IPS-NIHi11 (cell line): ENCODE measurements at places on chromosomes 3 and 15.

DNA sequence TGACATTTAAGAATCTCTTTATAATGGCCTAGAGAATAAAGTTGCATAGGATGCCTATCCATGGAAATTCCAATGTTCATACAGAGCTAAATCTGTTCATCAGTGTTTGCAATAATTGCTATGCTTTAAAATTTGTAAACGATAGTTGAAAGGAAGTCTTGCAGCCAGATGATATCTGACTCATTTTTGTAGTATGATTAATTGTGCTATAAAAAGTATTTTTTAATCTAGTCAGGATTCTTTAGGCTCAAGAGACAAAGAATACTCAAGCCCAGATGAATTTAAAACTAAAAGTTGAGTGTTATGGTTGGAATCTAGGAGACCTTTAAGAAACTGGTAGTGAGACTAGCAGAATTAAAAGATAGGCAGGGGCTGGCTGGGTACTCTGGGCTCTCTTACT is 50.5 kb downstream of the SUCNR1 start:
- no peak for DNase-seq

- DNase-seq = no peak
Observed at GRCh38 chr3:191094057-191094845, 104.8 kb upstream of the OSTN start.

DNA sequence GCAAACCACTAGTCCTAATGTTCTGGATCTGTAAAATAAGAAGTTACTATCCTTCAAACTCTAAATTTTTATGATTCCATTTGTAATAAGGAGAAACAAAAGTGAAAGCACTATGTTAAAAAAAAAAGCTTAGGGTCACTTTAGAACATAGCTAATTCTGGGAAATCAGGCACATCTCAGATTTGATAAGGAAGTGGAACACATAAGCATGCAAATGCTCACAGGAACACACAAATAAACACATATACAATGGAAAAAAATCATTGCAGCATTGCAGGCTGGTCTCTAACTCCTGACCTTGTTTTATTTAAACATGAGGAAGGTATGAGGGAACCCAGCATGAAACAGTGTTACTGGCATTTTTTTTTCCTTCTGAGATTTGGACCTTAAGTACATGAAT is 63.2 kb upstream of the TNFSF10 start:
- no peak for DNase-seq

DNA sequence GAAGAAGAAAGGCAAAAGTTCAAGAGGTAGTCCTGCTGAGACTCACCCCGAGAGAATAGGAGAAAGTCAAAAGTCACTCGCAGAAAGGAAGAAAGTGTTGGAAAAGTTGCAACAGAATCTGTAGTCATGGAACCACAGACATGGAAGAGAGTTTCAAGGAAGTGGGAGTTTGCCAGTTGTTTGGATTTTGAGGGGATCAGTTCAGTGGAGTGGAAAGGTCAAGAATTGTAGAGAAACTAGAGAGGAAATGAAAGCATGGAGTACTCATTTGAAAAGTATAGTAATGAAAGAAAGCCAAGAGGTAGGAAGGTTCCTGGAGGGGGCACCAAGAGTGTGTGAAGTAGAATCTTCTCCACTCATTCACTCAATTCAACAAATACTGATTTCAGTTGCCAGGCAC is 34.7 kb downstream of the SPTSSB start:
- DNase-seq = no peak

GRCh38 chr15:39139431-39140059 is 441.3 kb upstream of the THBS1 start:
- DNase-seq = no peak

DNA sequence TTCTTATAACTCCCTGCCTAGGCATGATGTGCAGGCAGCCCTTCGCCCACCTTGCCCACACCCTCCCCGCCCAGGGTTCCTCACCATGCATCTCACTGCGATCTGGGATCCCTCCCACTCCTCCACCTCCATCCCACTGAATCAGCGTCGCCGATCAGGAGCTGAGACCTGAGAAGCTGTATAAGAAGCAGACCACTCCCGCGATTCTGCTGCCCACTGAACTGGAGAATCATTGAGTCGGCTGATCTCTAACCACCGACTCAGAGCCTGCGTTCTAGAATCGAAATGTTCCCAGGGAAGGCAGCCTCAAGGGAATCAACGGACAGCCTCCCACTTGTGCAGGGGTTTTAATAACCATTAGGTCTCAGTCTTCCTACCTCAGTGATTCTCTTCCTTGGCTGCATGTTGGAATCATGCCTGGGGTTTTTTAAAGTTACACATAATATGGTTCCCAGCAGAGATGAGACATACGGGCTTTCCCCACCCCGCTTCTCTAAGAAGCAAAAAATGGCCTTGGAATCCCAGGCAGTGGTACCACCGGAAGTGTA is 60.2 kb downstream of the TMEM44 start:
- DNase-seq = no peak

DNA sequence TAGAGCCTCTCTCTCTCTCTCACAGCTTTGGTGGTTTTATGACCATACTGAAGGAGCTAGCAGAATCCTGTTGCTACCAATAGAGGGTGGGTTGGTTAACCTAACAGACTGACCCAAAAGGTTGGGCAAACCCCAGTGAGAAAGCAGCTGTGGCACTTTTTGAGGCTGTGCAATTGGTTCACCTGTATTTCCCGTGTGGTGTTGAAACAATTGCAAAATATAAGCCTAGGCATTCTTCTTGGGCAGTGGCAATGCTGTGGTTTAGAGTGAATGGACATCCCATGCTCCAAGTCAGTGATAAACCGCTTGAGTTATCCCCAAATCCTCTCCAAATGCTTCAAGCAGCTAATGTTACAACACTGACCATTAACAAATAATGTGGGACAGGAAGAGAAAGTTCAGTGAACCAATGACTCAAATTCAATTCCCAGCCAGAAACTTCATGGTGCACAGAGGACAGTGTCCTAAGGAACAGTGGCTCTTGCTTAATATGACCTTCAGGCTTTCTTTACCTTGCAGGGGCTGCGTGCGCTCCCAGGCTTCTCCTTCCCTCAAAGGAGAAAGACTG is 261.9 kb upstream of the ICE2 start:
- DNase-seq = no peak

GRCh38 chr3:52190294-52191074 is 7.5 kb upstream of the ALAS1 start:
- DNase-seq = no peak

- no peak for DNase-seq
Observed at GRCh38 chr3:32440611-32441350, 49.1 kb downstream of the CMTM7 start.

DNA sequence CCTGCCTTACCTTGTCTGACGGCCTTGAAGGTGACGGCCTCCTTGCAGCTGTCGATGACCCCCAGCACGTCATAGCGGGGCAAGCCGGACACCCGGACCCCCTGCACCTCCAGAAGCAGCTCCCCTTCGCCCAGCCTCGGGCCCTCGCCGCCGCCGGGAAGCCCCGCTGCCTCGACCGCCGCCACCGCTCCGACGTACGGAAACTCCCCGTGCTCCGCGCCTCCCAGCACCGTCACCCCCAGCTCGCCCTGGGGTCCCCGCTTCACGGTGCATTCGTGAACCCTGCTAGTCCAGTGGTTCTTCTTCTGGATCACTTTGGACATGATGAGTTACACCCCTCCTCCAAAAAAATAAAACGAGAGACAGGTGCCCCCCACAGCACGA is 740 bp downstream of the MAGI1 start:
- DNase-seq = no peak

DNA sequence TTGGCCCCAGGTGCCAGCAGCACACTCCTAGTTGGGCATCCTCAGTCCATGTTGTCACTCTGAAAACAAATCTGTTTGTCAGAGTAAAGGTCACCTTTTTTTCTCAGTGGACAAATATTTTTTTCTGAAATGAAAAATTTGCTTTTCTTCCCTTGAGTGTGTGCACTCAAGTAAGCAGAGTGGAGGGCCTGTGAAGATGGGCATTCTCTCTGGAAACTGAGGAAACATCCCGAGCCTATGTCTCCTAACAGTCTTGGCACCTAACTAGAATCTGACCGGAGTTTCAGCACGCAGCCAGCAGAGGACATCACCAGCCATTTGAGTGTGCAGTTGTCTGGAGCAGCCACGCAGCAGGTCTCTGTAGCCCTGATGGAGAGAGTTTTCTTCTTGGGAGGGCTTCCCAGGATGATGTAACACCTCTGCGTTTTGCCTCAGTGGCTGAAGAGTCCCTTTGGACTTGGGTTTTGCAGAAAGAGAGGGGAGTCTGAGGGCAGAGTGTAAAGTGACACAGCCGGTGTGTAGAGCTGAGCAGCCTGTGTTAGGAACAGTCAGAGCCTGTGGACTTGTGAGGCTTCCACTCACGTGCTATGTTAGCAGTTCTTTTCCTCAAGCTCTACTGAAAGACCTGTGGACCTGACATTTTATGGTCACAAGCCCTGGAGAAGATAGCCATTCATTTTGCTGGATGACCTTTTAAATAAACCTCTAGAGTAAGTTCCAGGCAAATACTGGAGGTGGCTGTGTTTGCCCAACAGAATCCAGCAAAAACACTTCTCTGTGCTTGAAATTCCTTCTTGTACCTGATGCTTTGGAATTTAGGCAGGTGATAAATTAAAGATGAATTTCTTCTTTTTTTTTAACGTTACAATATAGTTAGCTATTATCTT is 51.6 kb downstream of the ABHD2 start:
- no peak for DNase-seq

DNA sequence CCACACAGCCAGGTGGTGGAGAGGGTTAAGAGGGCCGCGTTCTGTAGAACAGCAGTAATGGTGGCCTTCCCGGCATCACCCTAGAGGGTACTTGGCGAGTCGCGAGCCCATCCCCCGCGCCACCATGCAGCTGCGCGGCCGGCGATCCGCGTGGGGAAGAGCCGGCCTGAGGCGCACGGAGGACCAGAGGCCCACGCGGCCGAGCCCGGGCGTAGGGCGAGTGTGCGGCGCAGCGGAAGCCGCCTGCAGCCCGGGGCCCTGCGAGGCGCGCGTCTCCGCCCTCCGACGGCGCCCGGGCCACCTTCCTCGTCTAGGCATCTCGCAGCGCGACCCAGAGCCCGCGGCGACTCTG is 423 bp downstream of the TKT start:
- no peak for DNase-seq

GRCh38 chr3:157335233-157336076 is 101.2 kb upstream of the PTX3 start:
- DNase-seq = peak; percentile 66

- DNase-seq = peak; percentile 9
Observed at GRCh38 chr3:124429129-124429815, 301.0 kb upstream of the UMPS start.

- no peak for DNase-seq
Observed at GRCh38 chr15:29105151-29105854, 164.3 kb downstream of the NSMCE3 start.

DNA sequence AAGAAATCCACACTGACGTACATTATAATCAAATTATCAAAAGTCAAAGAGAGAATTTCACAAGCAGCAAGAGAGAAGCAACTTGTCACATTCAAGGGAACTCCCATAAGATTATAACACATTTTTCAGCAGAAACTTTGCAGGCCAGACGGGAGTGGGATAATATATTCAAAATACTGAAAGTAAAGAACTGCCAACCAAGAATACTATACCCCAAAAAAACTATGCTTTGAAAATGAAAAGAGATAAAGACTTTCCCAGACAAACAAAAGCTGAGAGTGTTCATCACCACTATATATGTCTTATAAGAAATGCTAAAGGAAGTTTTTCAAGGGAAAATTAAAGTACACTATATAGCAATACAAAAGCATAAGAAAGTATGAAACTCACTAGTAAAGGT is 91.5 kb upstream of the PPP2R3A start:
- DNase-seq = no peak

DNA sequence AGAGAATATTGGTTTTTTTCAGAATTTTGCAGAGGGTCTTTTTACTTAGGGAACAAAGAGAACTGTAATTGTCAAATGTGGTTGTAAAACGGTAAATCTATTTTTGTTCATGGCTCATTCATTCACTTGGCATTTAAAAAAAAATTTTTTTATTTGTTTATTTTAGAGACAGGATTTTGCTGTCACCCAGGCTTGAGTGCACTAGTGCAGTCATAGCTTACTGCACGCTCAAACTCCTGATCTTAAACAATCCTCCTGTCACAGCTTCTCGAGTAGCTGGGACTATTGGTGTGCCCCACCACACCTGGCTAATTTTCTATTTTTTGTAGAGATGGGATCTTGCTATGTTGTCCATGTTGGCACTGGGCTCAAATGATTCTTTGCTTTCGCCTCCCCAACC is 301.8 kb downstream of the LPP start:
- no peak for DNase-seq

DNA sequence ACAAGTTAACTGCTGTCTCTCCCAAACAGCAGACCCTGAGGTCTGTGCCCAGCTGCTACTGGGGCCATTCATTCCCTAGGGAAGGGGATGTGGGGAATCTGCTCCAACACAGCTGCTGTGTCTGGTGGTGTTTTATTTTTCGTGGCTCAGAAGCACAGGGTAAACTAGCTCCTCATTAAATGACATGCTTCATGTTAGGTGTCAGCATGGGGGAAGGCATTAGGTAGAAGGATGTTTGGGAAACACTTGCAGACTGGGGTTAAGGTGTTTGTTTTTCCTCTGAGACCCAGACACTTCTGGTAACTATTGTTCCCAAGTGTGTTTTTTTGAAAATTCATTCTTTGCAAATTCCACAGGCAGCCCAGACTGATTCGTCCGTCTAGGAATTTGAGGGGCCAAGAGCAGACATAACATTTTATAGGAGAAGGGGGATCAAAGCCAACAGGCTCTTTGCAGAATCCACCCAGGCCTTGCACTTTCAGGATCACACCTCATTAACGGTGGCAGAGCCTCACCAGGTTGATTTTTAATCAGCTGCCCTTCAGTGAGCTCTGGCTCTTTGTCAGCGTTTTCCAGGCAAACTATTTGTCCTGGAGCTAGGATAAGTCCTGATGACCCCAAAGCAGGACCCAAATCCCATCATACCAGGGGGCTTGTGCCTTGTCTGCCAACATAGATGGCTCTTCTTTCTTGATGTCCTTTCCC is 65.4 kb upstream of the ITGA11 start:
- DNase-seq = no peak

- DNase-seq = peak; percentile 89
Observed at GRCh38 chr3:50264383-50264963, 4.5 kb upstream of the SEMA3B start.

DNA sequence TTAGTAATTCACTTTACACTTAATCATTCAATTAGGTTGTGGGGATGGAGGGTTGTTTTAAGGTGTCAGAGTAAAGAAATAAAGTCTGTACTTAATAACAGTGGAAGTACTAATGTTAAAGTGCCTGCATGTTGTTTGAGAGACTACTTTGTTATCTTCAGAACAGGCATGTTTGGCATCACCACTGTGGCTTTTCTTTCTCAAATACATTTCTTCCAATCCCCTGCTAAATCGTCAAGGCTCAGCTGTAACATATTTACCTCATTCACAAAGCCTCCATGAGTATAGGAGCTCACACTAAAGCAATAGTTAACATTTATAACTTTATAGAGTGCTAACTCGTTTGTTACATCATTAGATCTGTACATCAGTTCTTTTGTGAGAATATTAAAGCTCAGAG is 2.6 kb downstream of the TIMMDC1 start:
- DNase-seq = no peak
